ENCODE measurements at places on chromosomes 4 and X.

DNA sequence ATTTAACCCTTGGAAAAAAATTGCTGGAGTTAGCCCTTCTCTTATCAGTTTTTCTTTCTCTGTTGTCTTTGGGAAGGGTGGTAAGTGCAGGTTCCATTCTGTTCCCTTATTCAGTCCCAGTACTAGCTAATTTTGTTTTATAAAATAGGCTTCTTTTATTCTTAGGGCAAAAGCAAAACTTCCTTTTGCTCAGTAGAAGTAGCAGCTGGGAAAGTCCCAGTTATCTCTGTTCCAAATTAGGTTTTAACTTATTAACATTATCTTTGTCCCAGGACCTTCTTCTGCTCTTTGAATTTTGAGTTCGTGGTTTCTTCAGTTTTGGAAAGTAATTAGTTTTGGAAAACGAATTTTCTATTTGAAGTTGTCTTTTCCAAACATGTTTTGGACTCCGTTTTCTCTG, 61.1 kb downstream of the BANK1 start:
- no peaks in the 10 kb centered on the region for H3K27me3 ChIP-seq
- no peak overlapping the region for H3K27ac ChIP-seq
- no peaks in the 10 kb centered on the region for H3K36me3 ChIP-seq
- no peak overlapping the region for H3K4me3 ChIP-seq
- no peak for DNase-seq
- H3K4me1 ChIP-seq = no peaks in the 10 kb centered on the region

- DNase-seq = no peak
- no peaks in the 10 kb centered on the region for H3K4me1 ChIP-seq
- no peaks in the 10 kb centered on the region for H3K36me3 ChIP-seq
- H3K4me3 ChIP-seq = no peak overlapping the region
- H3K27me3 ChIP-seq = no peaks in the 10 kb centered on the region
These were observed 84.0 kb downstream of the NAA11 start for GRCh38 chr4:79241846-79242245.

DNA sequence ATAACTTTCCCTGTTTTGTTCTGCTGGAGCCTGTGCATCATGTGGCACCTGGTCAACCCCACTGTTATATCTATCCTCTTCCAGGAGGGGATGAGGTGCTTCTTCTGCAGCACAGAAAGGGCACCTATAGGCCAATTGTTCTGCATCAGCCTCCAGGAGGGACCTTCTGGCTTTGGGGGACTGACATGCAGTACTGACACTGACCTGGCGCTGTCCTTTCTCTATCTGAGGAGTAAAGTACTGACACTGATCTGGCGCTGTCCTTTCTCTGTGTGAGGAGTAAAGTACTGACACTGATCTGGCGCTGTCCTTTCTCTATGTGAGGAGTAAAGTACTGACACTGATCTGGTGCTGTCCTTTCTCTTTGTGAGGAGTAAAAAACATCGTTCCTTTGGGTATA, 498.4 kb downstream of the PACRGL start:
- no peak overlapping the region for H3K27ac ChIP-seq
- no peaks in the 10 kb centered on the region for H3K36me3 ChIP-seq
- no peak overlapping the region for H3K4me3 ChIP-seq
- H3K27me3 ChIP-seq = no peaks in the 10 kb centered on the region

GRCh38 chr4:104128031-104128849, 366.5 kb downstream of the CXXC4 start:
- H3K4me3 ChIP-seq = no peak overlapping the region
- H3K27me3 ChIP-seq = no peaks in the 10 kb centered on the region
- H3K27ac ChIP-seq = peak overlapping the region; percentile 28

DNA sequence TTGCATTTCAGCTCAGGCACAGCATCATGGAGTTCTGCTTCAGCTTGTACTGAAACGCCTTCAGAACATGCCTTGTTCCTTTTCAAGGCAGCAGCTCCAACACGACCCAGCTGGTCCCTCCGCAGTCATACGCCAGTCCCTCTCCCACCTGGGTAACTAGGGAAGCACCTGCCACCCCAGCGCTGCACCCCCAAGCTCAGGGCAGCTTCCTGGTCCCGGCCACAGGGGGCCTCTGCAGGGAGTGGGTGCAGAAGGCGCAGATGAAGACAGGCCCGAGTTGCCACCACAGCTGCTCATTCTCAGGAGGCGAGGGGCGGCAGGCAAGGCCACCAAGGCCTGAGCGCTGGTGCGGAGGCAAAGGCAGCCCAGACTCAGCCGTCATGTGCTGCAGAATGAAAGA, 21.8 kb downstream of the WDR1 start:
- no peaks in the 10 kb centered on the region for H3K27me3 ChIP-seq
- no peak overlapping the region for H3K27ac ChIP-seq
- H3K4me1 ChIP-seq = no peaks in the 10 kb centered on the region

DNA sequence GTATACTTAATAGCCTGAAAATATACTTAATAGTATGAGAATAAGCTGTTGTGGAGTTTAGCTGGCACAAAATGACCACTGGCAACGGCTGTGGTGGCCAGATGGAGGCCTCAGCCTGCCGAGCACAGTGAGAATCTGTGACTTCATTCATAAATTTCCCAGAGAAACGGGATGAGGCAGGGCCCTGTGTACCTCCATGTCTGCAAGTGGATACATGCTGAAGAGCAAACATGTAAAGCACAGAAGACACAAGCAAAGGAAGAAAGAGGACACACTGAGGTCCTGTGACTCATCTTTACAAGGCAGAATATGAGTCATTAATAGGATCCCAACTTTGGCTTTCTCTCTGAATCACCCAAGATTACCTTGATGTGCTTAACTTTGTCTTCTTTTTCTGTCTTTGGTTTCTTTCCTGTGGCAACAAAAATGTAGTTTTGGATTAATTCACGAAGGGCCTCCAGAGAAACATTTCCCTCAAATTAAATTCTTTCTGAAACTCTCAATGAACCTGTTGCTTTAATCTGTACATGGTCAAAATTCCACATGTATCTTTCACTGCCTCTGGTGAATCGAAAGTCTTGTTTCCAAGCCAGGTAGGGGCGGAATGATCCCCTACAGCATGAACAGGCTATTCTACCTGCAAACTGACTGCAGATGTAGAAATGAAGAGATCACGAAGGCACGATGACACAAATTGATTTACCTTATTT, 56.4 kb downstream of the IRF2 start:
- no peak overlapping the region for H3K4me3 ChIP-seq
- no peak overlapping the region for H3K27ac ChIP-seq
- peaks cover 3% of the 10 kb centered on the region for H3K36me3 ChIP-seq
- no peak for DNase-seq
